Activated T-helper 17 cell treated with anti-CD3 and anti-CD28 coated beads, Interleukin-2, amount 50 U/mL, for 72 hours (primary cell): ENCODE measurements at places on chromosomes 12 and 14.

- no peak for ATAC-seq
Measured at GRCh38 chr12:1216560-1216959, 225.5 kb downstream of the ERC1 start.

DNA sequence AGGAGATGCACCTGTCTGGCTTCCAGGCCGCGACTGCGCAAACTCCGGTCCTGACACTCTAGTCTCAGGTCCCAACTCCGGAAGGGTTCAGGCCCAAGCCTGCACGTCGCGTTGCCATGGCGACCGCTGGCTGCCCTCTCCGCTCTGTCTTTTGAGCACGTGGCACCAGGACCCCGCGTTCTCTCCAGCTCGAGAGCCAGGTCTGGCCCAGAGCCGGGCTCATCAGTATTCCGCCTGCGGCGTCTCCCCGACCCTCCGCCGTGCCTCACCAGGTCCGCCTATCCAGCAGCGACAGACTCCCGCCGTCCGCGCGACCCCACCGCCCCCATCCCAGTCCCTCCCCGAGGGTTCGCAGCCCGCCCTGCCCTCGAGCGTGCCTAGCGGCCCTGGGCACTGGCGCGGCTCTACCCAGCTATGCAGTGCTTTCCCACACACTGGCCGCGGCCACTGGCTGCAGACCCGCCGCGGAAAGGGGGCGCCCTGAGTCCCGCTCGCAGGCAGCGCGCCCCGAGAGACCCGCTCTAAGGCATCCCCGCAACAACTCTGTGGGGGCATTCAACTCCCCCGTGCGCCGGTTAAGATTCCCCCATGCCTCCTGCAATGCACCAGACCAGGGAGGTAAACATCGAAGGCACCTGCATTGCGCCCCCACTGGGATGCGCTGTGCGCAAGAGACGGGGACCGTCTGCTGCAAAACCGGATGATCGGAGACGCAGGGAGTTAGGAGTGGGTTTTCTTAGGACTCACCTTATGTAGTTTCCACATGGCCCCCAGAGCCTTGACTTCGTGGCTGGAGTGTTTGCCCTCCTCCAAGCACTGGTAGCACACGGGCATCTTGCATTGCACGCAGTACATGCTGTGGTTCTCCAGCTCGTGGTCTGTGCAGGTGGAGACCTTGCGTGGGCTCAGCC is 1.3 kb downstream of the TRIM9 start:
- no peak for ATAC-seq

- ATAC-seq = peak; percentile 53
Measured at GRCh38 chr12:68292151-68292943, 38.9 kb upstream of the IL22 start.

DNA sequence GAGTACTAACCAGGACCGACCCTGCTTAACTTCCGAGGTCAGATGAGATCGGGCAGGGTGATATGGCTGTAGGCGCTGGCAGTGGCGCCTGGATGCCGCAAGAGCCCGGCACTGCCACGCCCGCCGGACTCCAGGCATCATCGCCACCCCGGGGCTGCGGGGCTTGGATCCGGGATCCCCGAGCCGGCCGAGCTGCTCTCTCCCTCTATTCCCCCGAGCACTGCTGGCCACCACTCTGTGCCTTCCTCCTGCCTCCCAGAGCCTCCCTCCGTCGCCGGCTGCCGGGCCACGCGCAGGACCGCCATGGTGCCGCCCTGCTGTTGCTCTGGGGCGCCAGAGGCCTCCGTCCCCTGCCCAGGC is 153.2 kb upstream of the ALG10B start:
- ATAC-seq = no peak

GRCh38 chr14:32370714-32371113 is 41.6 kb downstream of the AKAP6 start:
- peak; percentile 73 for ATAC-seq

DNA sequence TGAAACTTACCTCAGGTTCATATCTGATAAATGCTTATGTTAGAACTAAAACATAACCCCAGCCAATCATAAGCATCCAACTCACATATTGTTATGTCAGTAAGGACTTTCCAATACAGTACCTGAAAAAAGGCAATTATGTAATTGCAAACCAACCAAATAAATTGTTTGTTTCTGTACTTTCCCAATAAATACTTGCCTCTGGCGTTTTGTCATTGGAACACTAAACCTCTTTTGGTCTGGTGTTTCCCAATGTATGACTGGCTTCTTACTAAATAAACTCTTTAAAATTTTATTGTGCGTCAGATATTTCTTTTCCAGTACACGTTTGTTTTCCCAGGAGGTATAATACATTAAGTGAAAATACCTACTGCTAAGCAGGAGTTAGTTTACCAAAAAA is 6.7 kb upstream of the PTPRB start:
- ATAC-seq = no peak

GRCh38 chr14:55073856-55074255 is 22.4 kb downstream of the MAPK1IP1L start:
- no peak for ATAC-seq

- no peak for ATAC-seq
Measured at GRCh38 chr14:95834496-95834895, 42.1 kb upstream of the TUNAR start.

GRCh38 chr14:36750244-36750643 is 88.6 kb downstream of the PAX9 start:
- no peak for ATAC-seq

- no peak for ATAC-seq
Measured at GRCh38 chr12:10361084-10361483, 28.8 kb downstream of the KLRK1 start.

- no peak for ATAC-seq
Measured at GRCh38 chr12:27906127-27906500, 66.4 kb downstream of the PTHLH start.

DNA sequence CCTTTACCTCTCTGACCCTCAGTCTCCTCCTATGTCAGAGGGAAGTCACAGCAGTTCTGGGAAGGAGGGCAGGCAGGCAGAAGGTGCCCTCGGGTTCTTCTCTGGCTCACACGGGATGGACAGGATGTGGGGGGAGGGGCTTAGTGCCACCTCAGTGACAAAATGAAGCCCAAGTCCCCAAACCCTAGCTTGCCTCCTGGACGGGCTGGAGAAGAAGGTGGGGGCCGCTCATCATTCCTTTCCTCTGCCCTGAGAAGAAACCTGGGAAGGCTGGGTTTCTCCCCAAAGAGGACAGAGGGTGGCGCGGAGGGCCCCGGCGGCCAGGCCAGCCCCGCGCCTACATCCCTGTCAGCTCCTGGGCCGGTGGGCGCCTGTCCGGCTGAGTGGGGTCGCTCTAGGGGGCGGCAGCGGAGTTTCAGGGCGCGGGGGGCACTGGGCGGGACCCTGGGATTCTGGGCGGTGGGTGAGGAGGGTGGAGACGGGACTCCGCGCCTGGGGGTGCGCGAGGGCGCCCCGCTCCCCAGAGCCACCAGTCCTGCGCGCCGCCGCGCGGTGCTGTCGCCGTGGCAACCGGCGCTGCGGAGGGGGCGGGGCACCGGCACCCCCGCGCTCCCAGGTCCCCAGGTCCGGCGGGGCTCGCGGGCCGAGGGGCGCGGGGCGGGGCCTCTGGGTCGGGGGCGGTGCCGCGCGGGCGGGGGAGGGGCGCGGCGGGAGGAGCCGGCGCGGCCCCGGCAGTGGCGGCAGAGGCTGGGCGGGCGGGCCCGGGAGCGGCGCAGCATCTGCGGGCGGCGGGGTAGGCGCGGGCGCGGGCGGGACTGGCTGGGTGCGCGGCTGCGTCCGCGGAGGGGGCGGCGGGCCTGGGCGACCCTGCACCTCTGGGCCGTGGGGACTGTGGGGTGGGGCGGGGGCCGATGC is at the start of gene TMEM121:
Gene TMEM121, plus strand, starts transcription at position 723 of the 915 bp plus-strand sequence. CDS start 2,252 bp downstream, outside the sequence.
- ATAC-seq = peak; percentile 18
